ENCODE measurements at places on chromosomes 12 and 14. TPM values are rescaled to one million over a fixed set of nuclear protein-coding genes. Genes with fewer than 3 reads are reported as not detected.
A peak's percentile ranks its signal among the peaks of the same experiment; 100 is the strongest.

DNA sequence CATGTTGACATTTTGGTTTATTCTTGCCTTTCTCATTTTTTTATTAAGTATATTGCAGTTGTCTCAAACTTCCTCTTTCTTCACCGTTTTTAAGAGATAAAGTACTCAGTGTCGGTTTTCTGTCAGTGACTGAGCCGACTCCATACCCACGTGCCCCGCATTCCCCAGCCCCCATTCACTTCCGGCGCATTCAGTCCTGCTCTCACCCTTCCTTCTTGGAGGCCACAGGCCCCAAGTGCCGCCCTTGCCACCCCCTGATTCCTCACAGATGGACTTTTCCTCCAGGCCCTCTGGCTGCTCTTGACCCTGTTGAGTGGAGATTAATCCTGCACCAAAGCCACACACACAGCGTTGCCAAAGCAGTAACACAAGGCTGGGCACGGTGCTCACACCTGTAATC lies 19.1 kb upstream of the DNAH10 start:
- H3K4me3 ChIP-seq = no peak overlapping the region
- H3K4me1 ChIP-seq = peaks cover 17% of the 10 kb centered on the region
- H3K27me3 ChIP-seq = no peaks in the 10 kb centered on the region
- DNase-seq = no peak

DNA sequence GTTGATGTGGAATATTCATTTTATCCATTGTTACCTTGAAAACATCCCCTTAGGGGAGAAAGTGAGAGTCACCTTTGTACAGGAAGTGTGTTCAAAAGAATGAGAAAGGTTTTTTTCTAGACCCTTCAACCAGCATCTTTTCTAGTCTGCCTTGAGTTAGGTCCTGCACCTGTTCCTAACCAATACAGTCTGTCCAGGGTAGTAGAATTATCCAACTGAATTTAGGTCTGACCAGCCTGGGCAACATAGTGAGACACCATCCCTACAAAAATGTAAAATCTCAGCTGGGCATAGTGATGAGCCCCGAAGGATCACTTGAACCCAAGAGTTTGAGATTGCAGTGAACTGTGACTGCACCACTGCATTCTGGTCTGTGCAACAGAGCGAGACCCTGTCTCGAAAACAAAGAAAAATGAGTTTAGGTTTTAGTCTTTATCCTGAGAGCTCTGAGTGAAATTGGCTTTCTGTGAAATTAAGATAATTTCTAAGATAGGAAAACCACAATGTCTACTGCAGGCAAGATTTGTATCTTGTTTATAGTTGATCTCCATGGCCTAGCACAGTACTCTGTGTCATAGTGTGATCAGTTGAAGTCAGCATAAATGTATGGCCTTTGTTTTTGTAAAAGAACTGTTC lies 25.2 kb downstream of the ARHGAP5 start:
- no peak overlapping the region for H3K27ac ChIP-seq
- no peaks in the 10 kb centered on the region for H3K36me3 ChIP-seq
- no peaks in the 10 kb centered on the region for H3K27me3 ChIP-seq
- H3K4me1 ChIP-seq = no peaks in the 10 kb centered on the region
- H3K4me3 ChIP-seq = no peak overlapping the region
- no peak for DNase-seq

- no peaks in the 10 kb centered on the region for H3K36me3 ChIP-seq
- no peaks in the 10 kb centered on the region for H3K27me3 ChIP-seq
- DNase-seq = peak; percentile 22
- H3K4me1 ChIP-seq = no peaks in the 10 kb centered on the region
- no peak overlapping the region for H3K4me3 ChIP-seq
Measured at GRCh38 chr12:121365416-121366062, 13.3 kb upstream of the ANAPC5 start.

GRCh38 chr14:103108749-103109207 lies 14.3 kb downstream of the EXOC3L4 start:
- no peaks in the 10 kb centered on the region for H3K27me3 ChIP-seq
- DNase-seq = peak; percentile 60
- H3K4me1 ChIP-seq = peaks cover 46% of the 10 kb centered on the region
- no peaks in the 10 kb centered on the region for H3K36me3 ChIP-seq
- peak overlapping the region; percentile 66 for H3K27ac ChIP-seq
- H3K4me3 ChIP-seq = no peak overlapping the region

DNA sequence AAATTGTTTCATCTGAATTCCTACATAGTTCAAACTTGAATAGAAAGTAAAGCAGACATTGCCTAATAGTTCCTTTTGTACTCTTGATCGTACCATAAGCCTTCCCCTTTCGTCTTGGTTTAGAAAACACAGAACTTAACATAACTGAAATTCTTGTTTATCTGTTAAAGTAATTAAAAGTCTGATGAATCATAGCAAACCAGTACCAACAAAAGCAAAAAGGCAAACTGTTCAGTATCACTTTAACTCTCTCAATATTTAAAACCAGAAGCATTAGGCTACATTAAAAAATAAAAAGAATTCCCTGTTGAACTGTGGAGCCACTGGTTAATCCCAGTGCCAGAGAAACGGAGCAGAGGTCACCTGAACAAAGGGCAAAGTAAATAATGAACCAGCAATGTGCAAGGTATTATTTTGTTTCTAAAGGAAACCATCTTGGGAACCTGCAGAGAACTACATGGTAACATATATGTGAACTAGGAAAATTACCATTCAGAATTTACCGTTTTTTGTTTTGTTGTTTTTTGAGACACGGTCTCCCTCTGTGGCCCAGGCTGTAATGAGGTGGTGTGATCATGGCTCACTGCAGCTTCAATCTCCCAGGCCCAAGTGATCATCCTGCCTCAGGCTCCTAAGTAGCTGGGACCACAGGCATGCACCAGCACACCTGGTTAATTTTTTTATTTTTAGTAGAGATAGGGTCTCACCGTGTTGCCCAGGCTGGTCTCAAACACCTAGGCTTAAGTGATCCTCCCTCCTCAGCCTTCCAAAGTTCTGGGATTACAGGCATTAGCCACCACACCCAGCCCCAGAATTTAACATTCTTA lies 17.1 kb upstream of the HIGD1C start:
- H3K4me3 ChIP-seq = no peak overlapping the region
- H3K27me3 ChIP-seq = no peaks in the 10 kb centered on the region
- peaks cover 36% of the 10 kb centered on the region for H3K4me1 ChIP-seq
- H3K27ac ChIP-seq = no peak overlapping the region
- no peaks in the 10 kb centered on the region for H3K36me3 ChIP-seq
- no peak for DNase-seq

- no peaks in the 10 kb centered on the region for H3K36me3 ChIP-seq
- no peak overlapping the region for H3K4me3 ChIP-seq
- H3K4me1 ChIP-seq = peaks cover 16% of the 10 kb centered on the region
- H3K27me3 ChIP-seq = peaks cover 27% of the 10 kb centered on the region
- no peak for DNase-seq
Measured at GRCh38 chr14:94113908-94114588, 3.5 kb downstream of the IFI27 start.

- H3K36me3 ChIP-seq = no peaks in the 10 kb centered on the region
- no peaks in the 10 kb centered on the region for H3K27me3 ChIP-seq
- no peak overlapping the region for H3K27ac ChIP-seq
- H3K4me1 ChIP-seq = peaks cover 9% of the 10 kb centered on the region
- no peak for DNase-seq
Measured at GRCh38 chr12:112330706-112331105, 51.5 kb downstream of the HECTD4 start.

DNA sequence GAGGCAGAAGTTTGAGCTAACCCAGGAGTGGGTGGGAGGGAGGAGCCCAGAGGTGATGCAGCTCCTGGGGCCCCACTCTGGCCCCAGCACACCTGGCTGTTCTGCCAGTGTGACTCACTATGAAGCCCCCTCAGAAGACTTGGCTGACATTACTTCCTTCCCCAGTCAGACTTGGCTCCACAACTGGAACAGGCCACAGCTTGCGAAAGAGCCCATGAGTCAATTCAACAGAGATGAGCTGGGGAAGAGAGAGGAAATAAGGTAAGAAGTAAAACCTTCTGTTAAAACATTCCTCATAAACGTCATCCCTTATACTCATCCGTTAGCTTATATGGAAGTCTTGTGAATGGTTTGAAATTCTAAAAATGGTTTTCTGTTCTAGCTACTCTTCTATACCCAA lies 245.9 kb downstream of the ADAMTS20 start:
- no peaks in the 10 kb centered on the region for H3K27me3 ChIP-seq
- H3K4me1 ChIP-seq = no peaks in the 10 kb centered on the region
- no peak overlapping the region for H3K27ac ChIP-seq
- H3K36me3 ChIP-seq = no peaks in the 10 kb centered on the region

DNA sequence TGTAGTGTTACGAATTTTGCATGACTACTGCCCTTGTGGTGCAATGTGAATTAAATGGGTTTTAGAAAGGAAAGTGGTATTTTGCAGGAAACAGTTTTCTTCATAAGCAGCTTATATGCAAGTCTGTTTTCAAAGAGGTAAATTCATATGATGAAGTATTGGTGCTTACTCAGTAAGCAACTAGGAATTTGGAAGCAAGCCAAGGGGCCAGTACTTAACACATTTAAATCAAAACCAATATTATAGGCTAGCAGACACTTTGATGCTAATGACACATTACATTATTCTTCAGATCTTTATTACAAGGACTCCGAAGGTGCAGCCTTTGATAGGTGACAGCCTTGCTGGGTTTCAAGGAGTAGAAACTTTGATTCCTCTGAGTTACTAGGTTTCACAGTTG lies 23.1 kb downstream of the MGAT4C start:
- H3K4me3 ChIP-seq = no peak overlapping the region
- H3K4me1 ChIP-seq = no peaks in the 10 kb centered on the region
- no peak for DNase-seq
- H3K36me3 ChIP-seq = no peaks in the 10 kb centered on the region

GRCh38 chr12:120332523-120332922 lies 4.9 kb upstream of the PLA2G1B start:
- H3K4me1 ChIP-seq = no peaks in the 10 kb centered on the region
- no peak for DNase-seq
- no peak overlapping the region for H3K4me3 ChIP-seq

- H3K4me1 ChIP-seq = peaks cover 38% of the 10 kb centered on the region
- H3K27me3 ChIP-seq = no peaks in the 10 kb centered on the region
- H3K36me3 ChIP-seq = peaks cover 51% of the 10 kb centered on the region
- H3K27ac ChIP-seq = peak overlapping the region; percentile 58
- peak; percentile 76 for DNase-seq
Measured at GRCh38 chr12:54352022-54352531, 12.2 kb downstream of the GPR84 start.

- no peak overlapping the region for H3K27ac ChIP-seq
- H3K4me3 ChIP-seq = no peak overlapping the region
- H3K4me1 ChIP-seq = no peaks in the 10 kb centered on the region
- no peaks in the 10 kb centered on the region for H3K27me3 ChIP-seq
- no peak for DNase-seq
Measured at GRCh38 chr14:48616931-48617330, 941.5 kb upstream of the MDGA2 start.

GRCh38 chr12:2198542-2198941 lies 145.8 kb downstream of the CACNA1C start:
- no peaks in the 10 kb centered on the region for H3K4me1 ChIP-seq
- no peaks in the 10 kb centered on the region for H3K27me3 ChIP-seq
- H3K4me3 ChIP-seq = no peak overlapping the region
- H3K36me3 ChIP-seq = no peaks in the 10 kb centered on the region
- no peak overlapping the region for H3K27ac ChIP-seq

DNA sequence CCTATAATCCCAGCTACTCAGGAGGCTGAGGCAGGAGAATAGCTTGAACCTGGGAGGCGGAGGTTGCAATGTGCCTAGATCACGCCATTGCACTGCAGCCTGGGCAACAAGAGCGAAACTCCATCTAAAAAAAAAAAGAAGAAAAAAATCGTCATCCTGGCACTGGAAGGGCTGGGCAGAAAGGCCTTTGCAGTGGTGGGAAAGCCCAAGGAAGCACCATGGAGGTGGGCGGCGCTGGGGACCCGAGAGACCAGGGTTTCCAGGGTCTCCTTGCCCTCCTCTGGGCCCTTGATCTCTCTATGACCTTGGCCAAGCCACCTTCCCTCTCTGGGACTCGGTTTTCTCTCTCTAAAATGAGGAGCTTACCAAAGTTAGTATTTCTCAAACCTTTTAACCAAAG lies 65.4 kb downstream of the LGMN start:
- no peak overlapping the region for H3K4me3 ChIP-seq
- no peak overlapping the region for H3K27ac ChIP-seq
- peaks cover 18% of the 10 kb centered on the region for H3K4me1 ChIP-seq
- no peaks in the 10 kb centered on the region for H3K27me3 ChIP-seq
- H3K36me3 ChIP-seq = no peaks in the 10 kb centered on the region
- DNase-seq = no peak

DNA sequence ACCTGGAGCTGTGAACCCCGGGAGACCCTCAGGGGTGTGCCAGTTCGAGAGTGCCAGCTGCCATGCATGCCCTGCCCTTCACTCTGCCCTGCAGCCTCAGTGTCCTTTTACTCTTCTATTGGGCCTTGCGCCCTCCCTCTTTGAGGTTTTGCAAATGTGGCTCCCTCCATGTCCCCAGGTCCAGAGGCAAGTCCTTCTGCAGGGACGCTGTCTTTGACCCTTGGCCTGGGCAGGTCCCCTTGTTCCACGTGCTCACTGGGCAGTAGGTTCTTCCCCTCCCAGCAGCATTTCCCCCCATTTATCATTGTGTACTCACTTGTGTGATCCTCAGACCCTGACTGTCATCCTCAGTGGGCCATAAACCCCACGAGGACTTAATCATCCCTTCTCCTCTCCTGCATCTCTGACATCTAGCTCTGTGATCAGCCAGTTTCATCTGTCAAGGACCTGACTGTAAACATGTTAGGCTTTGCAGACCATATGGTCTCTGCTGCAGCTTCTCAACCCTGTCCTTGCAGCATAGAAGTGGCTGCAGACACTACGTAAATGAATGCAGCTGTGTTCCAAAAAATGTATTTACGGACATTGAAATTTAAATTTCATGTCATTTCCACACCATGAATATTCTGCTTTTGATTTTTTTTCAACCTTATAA lies 36.6 kb downstream of the TSPAN9 start:
- no peak overlapping the region for H3K4me3 ChIP-seq
- no peak for DNase-seq
- H3K4me1 ChIP-seq = no peaks in the 10 kb centered on the region
- no peaks in the 10 kb centered on the region for H3K36me3 ChIP-seq
- H3K27ac ChIP-seq = no peak overlapping the region

DNA sequence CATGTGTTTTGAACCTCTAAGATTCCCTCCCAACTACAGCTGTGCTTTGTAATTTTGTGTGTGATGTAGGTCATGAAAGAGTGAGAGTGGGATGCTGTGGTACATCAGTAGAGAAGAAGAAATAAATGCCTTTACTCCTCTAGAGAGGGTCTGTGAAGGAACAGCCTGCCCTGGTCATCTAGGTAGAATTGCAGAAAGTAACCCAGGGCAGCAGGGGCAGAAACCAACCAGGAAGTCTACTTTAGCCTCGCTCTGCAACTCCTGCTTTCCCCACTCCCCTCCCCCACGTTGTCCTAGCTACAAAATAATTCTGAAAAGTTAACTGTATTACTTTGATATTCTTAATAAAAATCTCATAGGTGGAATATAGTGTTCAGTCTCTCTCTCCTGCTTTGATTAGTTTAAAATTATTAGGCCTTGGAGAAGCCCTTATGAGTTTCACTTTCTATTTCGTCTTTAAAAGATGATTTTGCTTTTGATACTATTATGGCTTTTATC lies 7.5 kb downstream of the TBK1 start:
- H3K4me3 ChIP-seq = no peak overlapping the region
- H3K27ac ChIP-seq = peak overlapping the region; percentile 62
- no peak for DNase-seq
- peaks cover 62% of the 10 kb centered on the region for H3K36me3 ChIP-seq
- H3K4me1 ChIP-seq = peaks cover 21% of the 10 kb centered on the region

CFAP54 gene
- 0.09 TPM for total RNA-seq

AKAP5 gene
- total RNA-seq = 0.40 TPM

MYH6 gene
- total RNA-seq = not detected

ADSS1 gene
- 4.2 TPM for total RNA-seq

PDZRN4 gene
- not detected for total RNA-seq

NEUROD4 gene
- not detected for total RNA-seq

SDR9C7 gene
- total RNA-seq = not detected

C1S gene
- total RNA-seq = 1.2 TPM

KRT84 gene
- total RNA-seq = not detected

NUP37 gene
- total RNA-seq = 111 TPM

KLRC2 gene
- total RNA-seq = not detected

Data from K562 (cell line).